ENCODE measurements at places on chromosomes 6 and 20.

DNA sequence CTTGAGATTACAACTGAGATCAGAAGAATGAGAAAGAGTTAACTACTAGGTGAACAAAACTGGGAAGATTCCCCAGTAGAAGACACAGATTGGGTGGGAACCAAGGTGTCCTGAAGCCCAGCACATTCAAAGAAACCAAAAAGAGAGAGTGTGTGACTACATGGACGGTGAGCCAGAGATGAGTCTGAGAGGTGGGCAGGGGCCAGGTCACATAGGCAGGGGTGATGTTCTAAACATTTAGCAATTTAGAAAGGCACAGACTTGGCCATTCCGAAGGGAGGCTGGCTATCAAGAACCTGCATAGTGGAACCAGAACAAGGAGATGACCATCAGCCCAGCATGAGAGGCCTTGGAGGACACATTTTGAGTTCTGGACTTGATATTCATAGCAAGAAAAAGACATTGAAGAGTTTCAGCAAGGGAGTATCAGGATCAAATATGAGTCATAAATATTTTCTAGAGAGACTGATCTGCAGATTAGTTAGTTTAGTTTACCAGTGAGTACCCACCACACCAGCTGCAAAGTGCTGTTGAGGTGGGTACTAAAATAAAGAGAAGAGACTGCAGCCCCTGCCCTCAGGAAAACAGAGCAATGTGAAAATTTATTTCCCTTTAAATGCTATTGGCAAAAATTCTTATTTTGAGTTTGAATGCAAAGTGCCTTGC is 340.5 kb upstream of the PRDM1 start:
- DNase-seq, result no peak

- DNase-seq, result no peak
These were observed 12.7 kb upstream of the SMOC2 start for GRCh38 chr6:168428052-168428826.

DNA sequence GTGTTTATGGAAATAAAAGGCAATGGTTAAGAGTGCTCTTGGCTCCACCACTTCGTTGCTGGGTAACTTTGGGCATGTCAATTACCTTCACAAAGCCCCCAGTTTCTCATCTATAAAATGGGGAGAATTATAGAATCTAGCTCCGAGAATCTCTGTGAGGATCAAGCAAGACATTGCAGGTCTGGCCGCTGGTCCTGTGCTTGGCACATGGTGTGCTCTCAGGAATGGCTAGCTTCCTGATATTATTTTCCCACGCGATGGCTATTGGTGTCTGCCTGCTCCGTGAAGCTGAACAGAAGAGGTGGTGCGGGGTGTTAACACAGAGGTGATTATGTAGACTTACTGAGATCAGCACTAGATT is 57.0 kb downstream of the NOX3 start:
- no peak for DNase-seq

DNA sequence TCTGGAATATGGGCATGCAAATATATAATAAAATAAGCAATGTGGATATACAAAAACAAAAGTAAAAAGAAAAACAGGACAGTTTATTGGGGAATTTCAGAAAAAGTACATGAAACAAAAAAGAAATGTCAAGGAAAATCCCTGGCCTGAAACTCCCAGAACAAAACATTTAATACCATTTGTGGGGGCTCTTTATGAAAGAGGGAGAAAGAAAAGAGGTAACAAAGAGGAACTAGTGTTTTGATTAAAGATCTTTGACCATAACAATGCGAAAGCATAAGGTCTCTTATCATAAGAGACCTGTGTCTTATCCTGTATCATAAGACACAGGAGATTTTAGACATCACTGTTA is 88.6 kb upstream of the ARID1B start:
- no peak for DNase-seq

GRCh38 chr6:56527934-56528333 is 114.8 kb downstream of the DST start:
- no peak for DNase-seq

- DNase-seq, result no peak
These were observed 716.2 kb downstream of the EYS start for GRCh38 chr6:64990652-64991304.

DNA sequence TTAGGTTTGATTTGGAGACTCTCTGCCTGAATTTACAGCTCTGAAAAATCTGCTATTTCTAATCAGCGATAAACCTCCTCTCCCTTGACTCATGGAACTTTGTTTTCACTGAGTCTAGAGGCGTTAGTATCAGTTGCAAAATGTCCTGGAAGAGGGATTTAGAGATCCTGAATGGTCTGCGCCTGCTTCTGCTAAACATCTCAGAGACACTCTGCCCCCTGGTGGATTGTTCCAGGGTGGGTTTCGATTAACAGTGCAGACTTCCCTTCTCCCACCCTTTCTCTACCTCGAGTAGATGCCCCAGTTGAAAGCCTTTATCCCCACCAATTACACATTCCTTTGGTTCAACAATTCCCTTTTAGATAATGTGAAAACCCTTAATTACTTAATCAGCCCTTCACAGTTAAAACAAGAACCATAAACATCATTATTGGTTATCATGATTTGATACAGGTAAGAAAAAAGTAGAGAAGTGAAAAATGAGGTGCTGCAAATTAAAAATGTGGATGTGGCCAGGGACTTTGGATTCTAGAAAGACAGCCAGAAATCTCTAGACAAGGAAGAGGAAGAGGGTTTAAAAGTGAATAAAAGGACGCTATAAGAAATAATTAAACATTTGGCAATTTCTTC is 5.5 kb downstream of the HTR1B start:
- peak; percentile 92 for DNase-seq

- DNase-seq, result peak; percentile 81
These were observed 10.4 kb downstream of the MRPL14 start for GRCh38 chr6:44116641-44117382.

GRCh38 chr6:16651871-16652270 is 109.4 kb downstream of the ATXN1 start:
- DNase-seq, result peak; percentile 74

DNA sequence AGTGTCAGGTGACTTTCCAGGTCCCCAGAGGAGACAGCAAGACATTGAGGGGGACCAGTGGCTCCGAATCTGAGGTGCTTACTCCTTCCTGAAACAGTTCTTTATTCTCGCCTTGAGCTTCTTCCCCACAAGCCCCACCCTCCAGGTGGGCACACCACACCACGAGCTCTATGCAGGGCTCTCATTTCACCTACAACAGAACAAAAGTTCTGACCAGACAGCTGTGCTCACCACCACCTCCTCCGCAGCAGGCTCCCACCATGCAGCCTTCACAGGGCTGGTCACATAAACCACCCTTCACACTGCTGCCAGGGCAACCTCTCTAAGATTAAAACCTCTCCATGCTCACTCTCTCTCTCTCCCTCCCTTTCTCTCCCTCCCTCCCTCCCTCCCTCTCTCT is 384.5 kb upstream of the ARID1B start:
- no peak for DNase-seq

GRCh38 chr6:136782021-136782770 is 10.1 kb downstream of the MAP3K5 start:
- peak; percentile 84 for DNase-seq

DNA sequence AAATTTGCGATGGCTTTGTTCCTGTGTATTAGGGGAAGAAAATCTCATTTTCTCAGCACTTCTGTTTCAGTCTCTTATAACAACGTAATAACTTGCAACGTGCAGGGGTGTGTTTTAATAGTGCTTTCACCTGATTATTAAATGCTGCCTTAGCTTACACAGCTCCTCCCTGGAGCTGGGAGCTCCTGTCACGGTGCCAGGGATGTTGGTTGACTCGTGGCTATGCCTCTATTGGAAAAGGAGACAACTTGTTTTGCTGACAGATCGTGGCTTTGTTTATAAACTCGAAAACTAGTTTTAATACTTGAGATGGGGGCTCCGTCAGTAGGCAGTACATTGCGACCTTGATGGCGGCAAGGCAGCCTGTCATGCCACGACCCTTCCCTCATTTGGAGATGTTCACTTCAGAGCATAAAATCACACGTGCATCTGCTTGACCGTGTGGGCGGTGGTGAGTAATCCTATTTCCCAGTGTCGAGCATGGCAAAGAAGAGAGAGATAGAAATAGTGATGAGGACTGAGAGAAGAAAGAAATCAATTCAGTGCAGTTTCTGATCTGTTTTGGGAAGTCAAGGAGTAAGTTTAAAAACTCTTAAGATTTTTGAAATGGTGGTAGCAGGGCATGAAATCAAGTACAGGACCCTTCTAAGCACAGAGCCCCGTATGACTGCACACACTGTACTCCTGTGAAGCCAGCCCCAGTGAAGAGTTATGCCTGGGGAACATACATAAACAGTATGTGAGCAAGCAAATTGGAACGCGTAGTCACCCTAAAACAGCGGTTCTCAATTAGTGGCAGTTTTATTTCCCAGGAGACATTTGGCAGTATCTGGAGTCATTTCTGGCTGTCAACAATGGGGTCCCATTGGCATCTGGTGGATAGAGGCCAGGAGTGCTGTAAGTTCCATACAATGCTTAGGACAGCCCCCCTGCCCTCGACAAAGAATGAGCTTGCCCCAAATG is 147.2 kb downstream of the DOK5 start:
- DNase-seq, result no peak

DNA sequence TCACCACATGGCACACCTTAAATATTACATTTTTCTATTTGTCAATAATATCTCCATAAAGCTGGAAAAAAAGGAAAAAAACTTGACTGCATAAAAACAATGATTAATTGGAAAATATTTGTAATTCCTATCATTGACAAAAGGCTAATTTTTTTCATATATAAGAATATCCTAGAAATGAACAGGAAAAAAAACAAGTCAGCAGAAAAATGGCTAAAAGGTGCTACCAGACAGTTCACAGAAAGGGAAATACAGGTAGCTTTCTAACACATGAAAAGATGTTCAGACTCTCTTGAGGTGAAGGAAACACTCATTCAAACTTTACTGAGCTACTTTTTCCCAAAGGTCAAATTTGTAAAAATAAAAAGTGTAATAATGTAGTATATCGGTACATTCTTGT is 104.1 kb upstream of the SCAF8 start:
- no peak for DNase-seq

DNA sequence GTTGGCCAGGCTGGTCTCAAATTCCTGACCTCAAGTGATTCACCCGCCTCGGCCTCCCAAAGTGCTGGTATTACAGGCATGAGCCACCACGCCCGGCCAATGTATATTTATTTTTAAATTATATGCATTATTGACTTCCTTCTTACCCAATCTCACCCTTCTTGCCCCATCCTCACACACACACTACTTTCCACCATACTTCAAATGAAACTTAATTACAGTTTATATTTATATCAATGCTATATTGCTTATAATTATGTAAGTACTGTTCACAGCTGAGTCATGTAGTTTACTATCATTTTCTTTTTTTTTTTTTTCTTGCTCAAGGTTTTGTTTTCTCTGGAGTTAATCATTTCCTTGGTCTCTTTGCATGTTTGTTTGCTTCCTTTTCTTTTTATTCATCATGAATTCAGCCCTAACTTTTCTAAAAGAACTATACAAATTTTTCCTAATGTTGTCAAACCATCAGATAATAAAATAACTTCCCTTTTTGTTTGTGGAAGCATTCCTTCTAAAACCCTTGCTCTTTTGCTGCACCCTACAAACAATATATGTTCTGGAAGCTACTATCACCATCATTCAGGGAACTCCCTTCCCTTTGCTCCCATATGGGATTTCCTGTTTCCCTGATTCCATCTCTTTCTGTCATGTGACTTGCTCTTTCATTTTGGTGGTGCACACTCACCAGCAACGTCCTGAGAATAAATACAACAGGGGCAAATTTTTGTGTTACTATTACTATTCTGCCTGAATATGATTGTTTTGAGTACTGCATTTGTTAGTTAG is 201.7 kb upstream of the SASH1 start:
- DNase-seq, result peak; percentile 28

- no peak for DNase-seq
These were observed 116.3 kb upstream of the SLC2A12 start for GRCh38 chr6:134168590-134169208.

- no peak for DNase-seq
These were observed 42.8 kb upstream of the FAM135A start for GRCh38 chr6:70370496-70370895.

GRCh38 chr6:150416128-150416527 is 47.3 kb downstream of the IYD start:
- DNase-seq, result peak; percentile 52

DNA sequence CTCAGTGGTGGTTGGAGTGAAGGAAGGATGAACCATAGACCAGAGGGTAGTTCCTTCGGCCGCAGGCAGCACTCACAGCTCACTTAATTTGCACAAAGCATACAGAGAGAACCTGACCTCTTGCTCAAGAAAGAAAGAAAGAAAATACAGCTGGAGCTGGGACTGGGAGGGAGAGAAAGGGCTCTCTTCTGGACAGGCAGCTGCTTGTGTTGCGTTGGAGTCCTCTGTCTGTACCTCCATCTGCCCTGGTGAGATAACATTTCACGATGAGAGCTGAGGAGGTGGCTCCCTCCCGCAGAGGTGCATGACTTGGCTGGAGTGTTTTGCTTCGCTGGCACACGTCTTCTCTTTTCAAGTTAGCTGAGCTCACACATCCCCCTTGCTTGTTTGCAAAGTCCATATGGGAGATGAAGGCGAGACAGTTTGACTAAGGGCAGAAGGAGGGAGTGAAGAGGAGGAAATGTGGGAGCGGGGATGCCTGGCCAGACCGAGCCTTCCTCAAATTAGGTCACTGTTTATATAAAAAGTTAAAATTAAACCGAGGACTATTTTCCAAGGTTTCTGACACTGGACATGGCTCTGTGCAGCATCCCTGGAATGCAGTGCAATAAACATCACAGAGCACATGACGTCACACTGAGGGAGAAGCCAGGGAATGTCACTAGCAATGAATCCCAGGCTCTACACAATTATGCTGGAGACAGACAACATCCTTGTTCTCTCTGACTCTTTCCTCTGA is 359.4 kb downstream of the CD83 start:
- DNase-seq, result no peak

DNA sequence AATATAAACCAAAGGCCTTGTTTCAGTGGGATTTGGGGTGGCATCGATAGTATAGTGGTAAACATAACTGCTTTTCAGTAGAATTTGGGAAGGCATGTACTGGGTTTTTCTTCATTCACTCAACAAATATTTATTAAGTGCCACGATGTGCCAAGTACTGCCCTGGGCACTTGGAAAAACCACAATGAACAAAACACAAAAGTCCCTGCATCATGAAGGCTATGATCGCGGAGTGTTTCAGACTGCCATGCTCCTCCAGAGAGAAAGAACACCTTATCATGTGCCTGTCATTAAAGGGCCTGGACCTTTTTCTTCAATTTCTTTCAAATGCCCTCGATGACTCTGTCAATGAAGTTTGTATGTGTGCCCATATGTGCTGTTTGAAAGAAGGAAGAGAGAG is 59.2 kb upstream of the CEP85L start:
- DNase-seq, result peak; percentile 14

DNA sequence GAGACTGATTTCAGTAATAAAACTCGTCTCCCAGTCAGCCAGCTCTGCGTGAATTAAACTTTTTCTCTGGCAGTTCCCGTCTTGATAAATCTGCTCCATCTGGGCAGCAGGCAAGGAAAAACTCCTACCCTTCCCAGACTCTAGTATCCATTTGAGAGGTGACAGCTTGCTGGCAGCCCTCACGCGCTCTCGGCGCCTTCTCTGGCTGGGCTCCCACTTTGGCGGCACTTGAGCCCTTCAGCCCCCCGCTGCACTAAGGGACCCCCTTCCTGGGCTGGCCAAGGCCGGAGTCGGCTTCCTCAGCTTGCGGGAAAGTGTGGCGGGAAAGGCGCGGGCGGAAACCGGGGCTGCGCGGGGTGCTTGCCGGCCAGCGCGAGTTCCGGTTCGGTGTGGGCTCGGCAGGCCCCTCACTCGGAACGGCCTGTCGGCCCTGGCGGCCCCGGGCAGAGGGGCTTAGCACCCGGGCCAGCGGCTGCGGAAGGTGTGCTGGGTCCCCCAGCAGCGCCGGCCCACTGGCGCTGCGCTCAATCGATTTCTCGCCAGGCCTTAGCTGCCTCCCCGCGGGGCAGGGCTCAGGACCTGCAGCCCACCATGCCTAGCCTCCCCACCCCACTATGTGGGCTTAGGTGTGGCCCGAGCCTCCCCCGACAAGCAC is 21.8 kb upstream of the GMPR start:
- DNase-seq, result no peak
